ENCODE measurements at places on chromosomes 3 and 15. TPM values are rescaled to one million over a fixed set of nuclear protein-coding genes. Genes with fewer than 3 reads are reported as not detected.

The CD86 gene
- under 0.01 TPM for total RNA-seq

The LRRIQ4 gene
- total RNA-seq, result not detected

The CFAP44 gene
- 1.7 TPM for total RNA-seq

The SV2B gene
- total RNA-seq, result 0.24 TPM

The IP6K2 gene
- 39.9 TPM for total RNA-seq

The HESX1 gene
- not detected for total RNA-seq

The TIMP4 gene
- 0.48 TPM for total RNA-seq

The CX3CR1 gene
- under 0.01 TPM for total RNA-seq

The ARHGEF26 gene
- total RNA-seq, result 0.24 TPM

The GOLGA8R gene
- 0.24 TPM for total RNA-seq

The NRG4 gene
- not detected for total RNA-seq

The P2RY1 gene
- total RNA-seq, result 21.1 TPM

The UBAP1L gene
- total RNA-seq, result 0.72 TPM

The GASK1A gene
- total RNA-seq, result 0.48 TPM

The CIDEC gene
- total RNA-seq, result not detected

The SAMD7 gene
- total RNA-seq, result not detected

The CRYGS gene
- total RNA-seq, result 0.48 TPM

The CKMT1A gene
- 17.3 TPM for total RNA-seq

The SAMMSON gene
- not detected for total RNA-seq

The FRMD5 gene
- total RNA-seq, result 1.7 TPM

The TMCO5A gene
- total RNA-seq, result not detected

The A4GNT gene
- total RNA-seq, result not detected

The NR2F2 gene
- 4.8 TPM for total RNA-seq

The CAMKV gene
- not detected for total RNA-seq

The SPATA12 gene
- not detected for total RNA-seq

The DNAH12 gene
- total RNA-seq, result under 0.01 TPM

The GLDN gene
- total RNA-seq, result 0.21 TPM

The RAB7A gene
- 32.4 TPM for total RNA-seq

The PLIN1 gene
- total RNA-seq, result 0.24 TPM

The BOC gene
- 0.72 TPM for total RNA-seq

The CFAP100 gene
- total RNA-seq, result not detected

The NDN gene
- total RNA-seq, result 13.6 TPM

The GP5 gene
- total RNA-seq, result not detected

The ANKUB1 gene
- 1.3 TPM for total RNA-seq

The CAMP gene
- total RNA-seq, result 27.3 TPM

The MGLL gene
- 54.9 TPM for total RNA-seq

The COL6A5 gene
- not detected for total RNA-seq
